ENCODE measurements at places on chromosomes 1 and 21. TPM values are rescaled to one million over a fixed set of nuclear protein-coding genes. Genes with fewer than 3 reads are reported as not detected.
A peak's percentile ranks its signal among the peaks of the same experiment; 100 is the strongest.

DNA sequence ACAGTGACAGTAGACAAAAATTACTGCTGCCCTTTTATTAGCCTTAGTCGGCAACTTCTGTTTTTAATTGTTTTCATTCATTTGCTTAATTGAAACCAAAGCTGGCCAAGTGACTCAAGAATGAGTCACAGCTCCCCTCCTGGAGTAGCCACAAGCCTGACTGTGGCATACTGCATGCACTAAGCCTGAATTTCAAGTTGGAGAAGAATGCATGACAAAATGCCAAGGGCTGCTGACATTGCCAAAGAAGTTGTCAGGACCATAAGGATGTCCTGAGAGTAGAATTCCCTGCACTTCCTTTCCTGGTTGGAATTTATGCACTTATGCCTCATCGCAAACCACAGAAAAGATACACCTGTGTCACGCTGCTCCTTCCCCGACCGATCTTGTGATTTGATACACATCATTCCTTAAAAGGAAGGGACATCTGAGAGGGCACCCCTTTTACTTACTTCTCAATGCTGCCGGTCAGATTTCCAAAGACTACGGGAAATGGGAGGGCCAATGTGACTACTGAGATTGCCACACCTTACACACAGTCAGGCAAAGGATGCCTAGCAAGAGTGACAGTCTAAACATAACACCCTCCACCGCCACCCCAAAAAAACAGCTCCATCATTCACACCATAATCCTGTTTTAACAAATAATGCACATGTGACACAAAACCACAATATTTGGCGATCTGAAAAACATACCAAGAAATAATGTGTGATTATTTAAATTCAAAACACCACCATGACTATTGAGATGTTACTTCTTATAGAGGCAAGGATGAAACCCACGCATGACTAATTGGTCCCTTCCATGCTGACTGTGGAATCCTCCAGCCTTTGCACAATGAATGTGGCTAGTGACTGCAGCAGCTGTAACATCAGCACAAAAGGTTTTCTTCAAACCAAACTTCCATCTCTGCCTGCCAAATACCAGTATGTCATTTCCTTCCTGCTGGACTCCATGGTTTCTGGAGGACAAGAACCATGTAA lies 28.2 kb downstream of the VAV3 start:
- no peaks in the 10 kb centered on the region for H3K4me1 ChIP-seq
- no peak overlapping the region for H3K27ac ChIP-seq
- DNase-seq, result peak; percentile 31
- H3K27me3 ChIP-seq, result no peaks in the 10 kb centered on the region
- no peak overlapping the region for H3K4me3 ChIP-seq
- no peaks in the 10 kb centered on the region for H3K36me3 ChIP-seq

GRCh38 chr1:81439046-81439823 lies 361.5 kb upstream of the ADGRL2 start:
- no peak for DNase-seq
- no peak overlapping the region for H3K4me3 ChIP-seq
- H3K27ac ChIP-seq, result no peak overlapping the region
- H3K4me1 ChIP-seq, result no peaks in the 10 kb centered on the region
- no peaks in the 10 kb centered on the region for H3K36me3 ChIP-seq

DNA sequence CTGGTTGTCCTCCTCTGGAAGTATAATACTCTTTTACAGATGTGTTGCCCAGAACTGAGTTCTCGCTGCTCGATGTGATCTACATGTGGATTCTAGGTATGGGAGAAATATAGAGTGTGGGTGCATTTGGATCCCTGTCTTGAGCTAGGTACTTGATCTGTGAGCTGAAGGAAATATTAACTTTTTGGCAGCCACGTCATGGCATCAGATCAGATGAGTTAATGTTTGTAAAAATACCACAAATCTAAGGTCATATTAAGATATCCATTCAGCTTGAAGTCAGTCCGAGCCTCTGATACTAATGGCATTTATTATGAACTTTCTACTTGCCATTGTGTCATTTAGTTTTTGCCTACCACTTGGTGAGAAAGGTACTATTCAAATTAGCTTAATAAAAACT lies 24.6 kb downstream of the MAPKAPK2 start:
- no peaks in the 10 kb centered on the region for H3K36me3 ChIP-seq
- H3K4me3 ChIP-seq, result no peak overlapping the region
- no peak overlapping the region for H3K27ac ChIP-seq
- H3K4me1 ChIP-seq, result peaks cover 96% of the 10 kb centered on the region

- DNase-seq, result no peak
- no peaks in the 10 kb centered on the region for H3K4me1 ChIP-seq
- H3K27me3 ChIP-seq, result no peaks in the 10 kb centered on the region
- no peaks in the 10 kb centered on the region for H3K36me3 ChIP-seq
- H3K27ac ChIP-seq, result no peak overlapping the region
These were observed 8.3 kb upstream of the PTCH2 start for GRCh38 chr1:44851308-44851707.

GRCh38 chr1:153640861-153641260 lies 7.0 kb downstream of the CHTOP start:
- DNase-seq, result no peak
- no peaks in the 10 kb centered on the region for H3K27me3 ChIP-seq
- H3K27ac ChIP-seq, result no peak overlapping the region
- H3K4me1 ChIP-seq, result no peaks in the 10 kb centered on the region
- no peak overlapping the region for H3K4me3 ChIP-seq

DNA sequence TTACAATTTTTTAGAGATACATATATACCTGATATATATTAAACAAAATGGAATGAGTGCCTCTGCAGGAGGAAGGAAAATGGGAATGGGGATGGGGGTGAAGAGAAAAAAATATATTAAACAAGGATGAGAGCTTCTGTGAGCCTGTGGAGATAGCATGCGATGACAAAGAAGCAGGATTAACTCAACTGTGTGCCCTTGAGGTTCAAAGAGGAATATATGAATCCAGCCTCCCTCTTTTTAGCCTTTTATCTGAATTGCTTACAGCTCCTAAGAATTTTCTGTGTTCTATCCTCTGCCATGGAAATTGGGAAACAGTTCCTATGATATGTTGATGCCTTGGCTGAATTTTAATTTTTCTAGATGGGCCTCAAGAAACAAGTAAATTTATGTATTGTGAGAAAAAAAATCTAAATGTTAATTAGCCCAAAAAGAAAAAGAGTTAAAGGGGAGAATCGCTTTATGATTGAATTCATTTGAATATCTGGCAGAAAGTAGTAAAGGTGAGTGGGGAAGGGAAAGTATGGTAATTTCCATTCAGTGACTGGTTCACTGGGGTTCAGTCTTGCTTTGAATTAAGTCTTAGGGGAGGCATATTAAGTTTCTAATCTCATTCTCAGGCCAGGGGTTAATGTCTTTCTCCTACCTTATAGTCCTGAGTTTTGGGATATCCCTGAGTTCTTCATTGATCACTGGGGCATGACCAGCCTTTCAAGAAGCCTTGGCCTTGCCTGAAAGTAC lies 106.3 kb upstream of the HMCN1 start:
- no peak overlapping the region for H3K27ac ChIP-seq
- H3K4me3 ChIP-seq, result no peak overlapping the region

- H3K36me3 ChIP-seq, result no peaks in the 10 kb centered on the region
- no peak overlapping the region for H3K4me3 ChIP-seq
- no peak overlapping the region for H3K27ac ChIP-seq
These were observed 63.5 kb downstream of the ETS2 start for GRCh38 chr21:38869196-38869595.

The INAVA gene
- total RNA-seq, result 492 TPM
